GM23338 (cell line): ENCODE measurements at places on chromosomes 11 and 22. TPM values are rescaled to one million over a fixed set of nuclear protein-coding genes. Genes with fewer than 3 reads are reported as not detected.

- no peak for DNase-seq
- H3K36me3 ChIP-seq: no peaks in the 10 kb centered on the region
- H3K4me3 ChIP-seq: no peak overlapping the region
- H3K27me3 ChIP-seq: no peaks in the 10 kb centered on the region
These were observed 11.8 kb upstream of the FXYD2 start for GRCh38 chr11:117836077-117836960.

DNA sequence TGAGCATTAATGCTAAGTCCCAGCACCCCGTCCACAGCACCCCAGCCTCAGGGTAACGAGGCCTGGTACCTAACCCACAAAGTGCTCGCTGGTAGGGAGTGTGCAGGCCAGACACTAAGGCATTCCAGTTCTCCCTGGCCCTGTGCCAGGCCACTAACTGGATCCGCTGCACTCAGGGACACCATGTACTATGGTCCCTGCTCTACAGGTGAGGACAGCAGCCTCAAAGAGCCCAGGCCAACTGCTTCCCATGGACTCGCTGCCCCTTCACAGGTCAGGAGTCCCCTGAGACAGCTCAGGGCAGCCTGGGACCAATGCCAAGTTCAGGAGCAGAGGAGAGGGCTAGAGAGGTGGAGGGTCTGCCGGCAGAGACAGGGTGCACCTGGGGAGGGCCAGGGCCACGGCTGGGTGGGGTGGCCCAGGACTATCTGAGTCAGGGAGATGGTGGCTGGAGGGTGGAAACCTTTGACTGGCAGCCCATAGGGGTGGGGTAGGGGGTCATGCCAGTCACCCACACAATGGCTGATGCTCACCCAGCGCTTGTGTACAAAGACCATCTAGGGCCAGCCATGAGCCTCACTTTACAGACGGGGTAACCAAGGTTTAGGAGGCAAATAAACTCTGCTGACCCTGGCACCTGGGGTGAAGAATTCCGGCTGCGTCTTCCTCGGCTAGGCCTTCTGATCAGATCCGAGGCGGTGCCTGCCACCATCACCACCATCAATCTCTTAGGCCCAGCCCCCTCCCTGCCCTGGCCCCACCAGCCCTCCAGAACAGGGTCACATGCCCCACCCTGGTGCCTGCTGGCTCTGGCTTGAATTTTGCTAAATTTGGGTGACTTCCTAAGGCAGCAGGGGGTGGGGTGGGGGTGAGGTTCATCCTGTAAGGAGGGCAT lies 5.6 kb downstream of the OSBPL5 start:
- no peak overlapping the region for H3K27ac ChIP-seq
- H3K36me3 ChIP-seq: no peaks in the 10 kb centered on the region
- peaks cover 23% of the 10 kb centered on the region; the same call in 1 of the 2 replicates for H3K4me1 ChIP-seq
- H3K27me3 ChIP-seq: peaks cover 23% of the 10 kb centered on the region
- H3K4me3 ChIP-seq: peak overlapping the region; percentile 72
- no peak for DNase-seq

The PATE2 gene
- total RNA-seq: not detected in 2 replicates

The HEPN1 gene
- total RNA-seq: not detected in 2 replicates

The CATSPER1 gene
- total RNA-seq: not detected in 2 replicates
